Common myeloid progenitor, CD34-positive (primary cell): ENCODE measurements at places on chromosomes 2 and 18.
A peak's percentile ranks its signal among the peaks of the same experiment; 100 is the strongest.

DNA sequence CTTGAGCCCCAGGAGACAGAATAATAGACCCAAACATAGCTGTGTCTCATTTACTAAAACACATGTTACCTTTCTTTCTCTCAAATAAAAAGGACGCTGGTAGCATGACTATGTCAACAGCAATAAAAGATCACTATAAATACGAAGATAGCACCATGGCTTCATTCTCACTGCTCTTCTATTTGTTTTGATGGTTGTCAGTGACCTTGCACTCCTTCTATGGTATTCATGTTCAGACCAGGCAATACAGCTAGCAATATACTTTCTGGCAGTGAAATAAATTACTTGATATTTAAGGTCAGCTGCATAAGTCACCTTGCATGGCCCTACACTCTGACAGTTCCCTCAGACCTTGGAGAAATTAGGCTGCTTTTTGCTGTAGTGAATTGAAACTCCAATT lies 263.2 kb upstream of the CDH7 start:
- DNase-seq = no peak

GRCh38 chr2:199042660-199043379 lies 414.9 kb downstream of the SATB2 start:
- DNase-seq = no peak

DNA sequence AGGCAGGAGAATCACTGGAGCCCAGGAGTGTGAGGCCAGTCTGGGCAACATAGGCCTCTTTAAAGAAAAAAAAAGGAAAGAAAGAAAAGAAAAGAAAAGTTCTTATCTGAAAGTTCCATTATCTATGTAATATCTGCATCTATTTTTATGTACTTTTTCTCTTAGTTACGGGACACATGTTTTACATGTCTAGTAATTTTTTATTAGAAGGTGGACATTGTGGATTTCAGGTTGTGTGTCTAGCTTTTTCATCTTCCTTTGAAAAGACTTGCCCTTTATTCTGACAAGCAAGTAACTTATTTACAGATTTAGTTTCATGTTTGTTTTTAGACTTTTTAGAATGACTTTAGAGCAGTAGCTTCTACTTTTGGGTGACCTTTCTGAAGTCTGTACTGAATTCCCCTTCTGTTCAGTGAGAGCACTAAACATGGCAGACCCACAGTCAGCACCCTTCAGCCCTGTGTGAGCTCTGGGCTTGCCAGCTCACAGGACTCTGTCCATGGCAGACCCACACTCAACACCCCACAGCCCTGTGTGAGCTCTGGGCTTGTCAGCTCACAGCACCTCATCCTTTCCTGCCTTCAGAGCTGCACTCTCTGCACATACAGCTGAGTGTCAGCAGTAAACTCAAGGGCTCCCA lies 17.5 kb downstream of the TRAPPC12 start:
- DNase-seq = no peak

- DNase-seq = no peak
Observed at GRCh38 chr18:22840606-22841144, 92.5 kb upstream of the RBBP8 start.

DNA sequence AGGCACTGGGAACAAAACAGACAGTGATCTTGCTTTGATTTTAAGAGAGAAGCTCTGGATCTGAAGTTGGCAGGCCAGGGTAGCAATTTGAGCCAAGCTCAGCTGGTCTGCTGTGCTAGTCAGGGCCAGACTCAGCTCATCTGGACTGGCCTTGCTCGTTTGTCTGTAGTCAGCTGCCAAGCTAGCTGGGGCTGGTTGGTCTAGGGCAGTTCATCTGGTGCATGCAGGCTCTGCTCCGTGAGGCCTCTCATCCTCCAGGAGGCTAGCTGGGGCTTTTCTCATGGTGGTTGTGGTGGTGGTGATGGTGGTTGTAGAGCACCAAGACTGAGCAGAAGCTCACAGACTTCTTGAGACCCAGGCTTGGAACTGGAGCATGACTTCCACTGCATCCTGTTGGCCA lies 10.3 kb downstream of the FBLN7 start:
- no peak for DNase-seq

DNA sequence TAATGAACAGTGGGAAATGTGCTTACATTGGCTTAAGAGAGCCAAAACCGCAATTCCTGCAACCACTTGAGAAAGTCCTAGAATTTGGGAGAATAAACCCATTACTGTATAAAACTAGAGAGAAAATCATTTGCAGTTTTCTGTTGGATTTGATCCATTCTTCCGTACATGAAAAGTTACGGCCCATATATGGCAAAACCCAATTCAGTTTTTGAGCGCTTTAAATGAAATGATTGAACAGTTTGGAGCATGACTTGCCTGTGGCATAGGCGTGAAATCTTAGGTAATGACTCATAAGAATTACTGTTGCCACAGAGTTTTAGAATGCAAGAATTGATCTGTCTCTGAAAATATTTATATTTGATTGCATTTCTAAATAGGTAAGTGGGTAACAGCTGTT lies 52.0 kb downstream of the PHLPP1 start:
- DNase-seq = peak; percentile 30

- DNase-seq = peak; percentile 18
Observed at GRCh38 chr2:30580391-30580790, 133.3 kb downstream of the LCLAT1 start.

DNA sequence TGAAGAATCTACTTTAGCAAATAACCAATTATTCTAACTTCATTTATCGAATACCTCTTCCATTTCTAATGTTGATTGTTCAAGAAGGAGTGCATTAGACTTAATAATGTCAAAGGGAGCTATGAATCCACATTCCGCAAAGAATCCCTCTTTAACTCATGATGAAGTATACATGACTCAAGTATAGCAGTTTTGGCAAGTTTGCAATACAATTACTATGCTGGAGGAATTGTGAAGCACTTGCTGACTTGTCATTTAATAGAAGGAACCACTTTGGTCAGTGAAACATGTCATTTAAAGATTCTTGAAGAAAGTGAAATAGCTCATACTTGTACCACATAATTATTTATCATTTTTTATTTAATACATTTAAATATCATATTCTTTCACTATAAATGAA lies 125.1 kb downstream of the SLC39A10 start:
- no peak for DNase-seq

- DNase-seq = no peak
Observed at GRCh38 chr2:36343606-36344005, 12.0 kb upstream of the CRIM1 start.

- DNase-seq = no peak
Observed at GRCh38 chr18:14941256-14941655, 193.3 kb downstream of the ANKRD30B start.

GRCh38 chr2:215535125-215535668 lies 99.3 kb upstream of the FN1 start:
- DNase-seq = no peak

DNA sequence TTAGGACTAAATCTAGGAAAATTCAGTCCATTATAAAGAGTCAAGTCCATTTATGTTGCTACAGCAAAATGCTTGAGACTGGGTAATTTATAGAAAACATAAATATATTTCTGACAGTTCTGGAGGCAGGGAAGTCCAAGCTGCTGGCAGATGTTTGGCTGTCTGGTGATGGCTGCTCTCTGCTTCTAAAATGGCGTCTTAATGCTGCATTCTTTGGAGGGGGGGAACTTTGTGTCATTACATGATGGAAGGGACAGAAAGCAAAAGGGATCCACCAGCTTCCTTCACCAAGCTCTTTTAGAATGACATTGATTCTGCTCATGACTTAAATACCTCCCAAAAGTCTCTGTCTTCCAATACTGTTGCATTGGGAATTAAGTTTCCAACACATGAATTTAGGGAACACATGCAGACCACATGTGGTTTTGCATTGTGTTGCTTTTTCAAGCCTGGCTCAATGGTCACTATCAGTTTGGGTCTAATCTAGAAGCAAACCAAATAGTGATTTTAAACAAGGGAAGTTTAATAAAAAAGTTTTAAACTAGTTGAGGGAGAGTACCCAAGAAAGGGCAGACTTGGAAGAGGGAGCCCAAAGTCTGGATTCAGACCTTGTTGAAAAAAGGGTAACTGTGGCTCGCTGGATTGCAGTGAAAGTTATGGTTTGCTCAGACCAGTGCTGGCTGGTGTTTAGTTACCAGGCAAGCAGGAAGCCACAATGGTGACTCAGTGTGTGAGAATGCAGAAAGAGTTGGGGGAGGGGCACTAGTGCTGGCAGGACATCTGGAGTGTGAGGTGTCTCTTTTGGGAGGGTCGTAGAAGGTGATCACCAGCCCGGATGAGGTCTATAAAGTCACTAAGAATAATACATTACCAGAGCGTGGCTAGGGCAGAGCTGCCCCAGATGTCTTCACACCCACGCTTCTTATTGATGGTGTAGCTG lies 30.8 kb downstream of the C18orf54 start:
- peak; percentile 63 for DNase-seq

GRCh38 chr2:65666156-65666725 lies 233.8 kb upstream of the SPRED2 start:
- peak; percentile 35 for DNase-seq

DNA sequence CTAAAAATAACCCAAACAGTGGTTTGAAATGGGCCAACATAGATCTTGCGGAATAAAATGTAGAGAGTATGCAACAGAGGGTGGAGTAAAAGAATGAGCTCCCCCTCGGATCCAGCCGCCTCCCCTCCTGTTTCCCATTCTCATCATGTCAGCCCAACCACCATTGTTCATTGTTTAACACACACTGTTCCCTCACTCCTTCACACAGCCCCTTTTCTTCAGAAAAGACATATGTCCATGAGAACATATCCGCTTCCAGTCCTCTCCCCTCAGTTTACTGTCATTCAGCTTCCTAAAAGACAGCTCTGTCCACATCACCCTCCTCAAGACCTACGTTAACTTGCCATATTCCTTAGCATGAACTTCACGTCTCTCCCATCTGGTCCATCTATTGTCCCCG lies 62.9 kb upstream of the SERTAD2 start:
- no peak for DNase-seq

- no peak for DNase-seq
Observed at GRCh38 chr2:165539985-165540384, 70.5 kb downstream of the CSRNP3 start.

DNA sequence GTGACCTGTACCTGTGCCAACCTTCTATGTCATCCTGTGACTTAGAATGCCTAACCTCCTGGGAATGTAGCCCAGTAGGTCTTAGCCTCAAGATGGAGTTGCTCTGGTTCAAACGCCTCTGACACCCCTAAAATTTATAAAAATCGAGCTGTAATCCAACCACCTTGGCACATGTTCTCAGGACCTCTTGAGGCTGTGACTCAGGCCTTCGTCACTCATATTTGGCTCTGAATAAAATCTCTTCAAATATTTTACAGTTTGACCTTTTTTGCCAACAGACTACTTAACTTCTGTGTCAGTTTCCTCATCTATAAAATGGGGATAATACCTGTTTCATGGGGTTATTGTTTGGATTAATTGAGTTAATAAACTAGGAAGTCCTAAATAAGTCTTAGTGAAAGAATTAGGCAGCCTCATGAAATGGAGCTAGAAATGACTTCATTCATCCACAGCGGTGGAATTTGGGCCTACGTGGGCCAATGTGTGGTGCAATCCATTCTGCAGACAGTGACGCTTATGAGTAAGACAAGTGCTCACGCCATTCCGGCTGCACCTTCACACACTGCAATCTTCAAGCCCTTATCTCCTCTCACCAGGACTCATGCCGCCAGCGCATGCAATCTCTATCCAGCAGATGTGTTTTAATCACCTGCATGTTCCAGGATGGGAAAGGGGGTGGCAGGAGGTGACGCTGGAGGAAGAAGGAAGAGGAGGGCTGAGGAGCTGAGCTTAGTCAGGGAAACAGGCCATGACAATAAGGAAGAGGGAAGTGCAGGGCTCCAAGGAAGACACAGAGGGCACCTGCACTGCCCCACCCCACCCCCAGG lies 2.0 kb upstream of the UBE2F start:
- DNase-seq = peak; percentile 65

DNA sequence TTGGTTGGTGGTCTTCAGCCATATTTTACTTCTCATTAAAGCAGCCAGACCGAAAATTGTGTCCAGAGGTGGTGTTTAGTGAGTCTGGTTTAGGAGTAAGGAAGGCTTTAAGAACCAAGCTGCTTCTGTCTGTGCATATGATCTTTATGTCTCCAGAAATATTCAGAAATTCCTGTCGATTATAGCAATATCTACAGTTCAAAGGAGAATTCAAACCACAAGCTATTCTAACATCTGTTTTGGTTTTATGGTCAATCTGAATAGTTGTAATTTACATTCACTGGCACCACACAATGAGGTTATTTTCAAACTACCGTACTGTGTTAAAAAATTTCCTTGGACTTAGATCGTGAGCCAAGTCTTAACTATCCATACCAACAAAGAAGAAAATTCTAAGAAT lies 11.3 kb downstream of the UPP2 start:
- no peak for DNase-seq

DNA sequence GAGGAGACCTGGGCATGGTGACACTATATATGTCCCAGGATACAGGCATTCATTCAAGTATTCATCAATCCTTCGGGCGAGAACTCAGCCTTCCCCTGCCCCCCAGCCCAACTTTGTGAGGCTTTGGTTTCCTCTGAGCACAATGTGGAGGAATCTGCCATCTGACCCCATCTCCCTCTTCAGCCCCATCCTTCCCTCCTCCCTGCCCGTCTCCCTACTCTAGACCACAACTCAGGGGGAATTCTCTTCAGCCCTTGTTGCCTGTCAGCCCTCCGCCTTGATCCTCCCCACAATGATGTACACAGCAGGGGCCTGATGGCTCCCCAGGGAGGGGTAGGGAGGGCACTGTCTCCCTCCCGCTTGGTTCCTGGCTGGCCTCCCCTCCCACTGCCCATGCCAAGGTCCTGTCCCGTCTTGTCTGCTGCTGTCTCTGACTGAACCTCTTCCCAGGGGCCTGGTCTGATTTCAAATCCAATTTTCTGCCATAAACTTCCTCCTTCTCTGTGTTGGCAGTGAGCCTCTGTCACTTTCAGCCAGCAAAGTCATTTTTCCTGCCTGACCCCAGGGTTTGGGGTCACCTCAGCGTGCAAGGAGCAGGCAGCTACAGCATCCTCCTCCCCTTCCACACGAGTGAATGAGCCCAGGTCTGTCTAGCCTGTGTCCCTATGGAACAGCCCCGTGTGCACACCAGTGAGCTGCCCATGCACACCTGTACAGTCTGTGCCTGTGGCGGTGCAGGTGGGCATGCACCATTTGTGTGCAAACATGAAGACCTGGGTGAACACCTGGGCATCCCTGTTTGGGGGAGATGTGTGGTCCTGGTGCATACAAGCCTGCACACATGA lies 197.3 kb downstream of the CELF4 start:
- no peak for DNase-seq

DNA sequence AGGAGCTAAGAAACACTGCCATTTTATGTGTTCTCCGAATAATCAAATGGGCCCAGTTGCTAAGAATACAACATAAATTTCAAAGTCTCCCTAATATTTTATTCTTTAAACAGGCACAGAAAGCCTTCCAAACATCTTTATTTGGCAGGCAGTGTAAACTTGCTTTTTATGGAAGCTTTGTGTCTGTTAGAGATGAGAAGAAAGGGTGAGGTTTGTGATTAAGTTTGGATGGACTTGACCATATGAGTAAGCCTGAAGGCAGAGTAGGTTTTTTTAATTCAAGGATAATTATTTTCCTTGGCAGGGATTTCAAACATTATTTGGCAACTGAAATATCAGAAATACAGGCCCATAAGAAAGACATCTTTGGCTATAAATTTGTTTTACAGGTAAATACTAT lies 62.9 kb downstream of the COX7A2L start:
- DNase-seq = no peak
